Stimulated activated CD4-positive, alpha-beta T cell treated with anti-CD3 and anti-CD28 coated beads, Interleukin-12 subunit alpha, Interleukin-12 subunit beta, amount 100 ng/mL, for 24 hours (primary cell): ENCODE measurements at places on chromosomes 1 and 21.

GRCh38 chr1:65238010-65238409 is 71.3 kb upstream of the DNAJC6 start:
- DNase-seq, result no peak

DNA sequence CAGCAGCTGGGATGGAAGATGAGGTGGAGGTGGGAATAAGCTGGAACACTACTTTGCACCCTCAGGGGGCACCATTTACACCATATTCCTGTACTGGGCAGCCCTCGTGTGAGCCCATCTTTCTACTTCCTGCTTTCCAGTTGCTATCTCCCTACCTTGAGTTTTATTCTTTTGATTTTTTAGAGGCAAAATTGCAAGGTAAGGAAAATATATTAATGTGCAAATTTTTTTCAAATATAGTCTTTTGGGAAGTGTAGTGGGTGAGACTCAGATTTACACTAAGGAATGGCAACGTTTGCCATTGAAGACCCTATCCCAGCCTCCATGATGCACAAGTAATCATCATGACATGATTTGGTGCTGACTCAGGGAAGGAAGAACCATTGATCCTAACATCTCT is 31.1 kb upstream of the DUSP23 start:
- no peak for DNase-seq

GRCh38 chr21:32565856-32566465 is 19.4 kb downstream of the TCP10L start:
- DNase-seq, result no peak

- DNase-seq, result no peak
These were observed 904 bp downstream of the KLF17 start for GRCh38 chr1:44119525-44119924.

DNA sequence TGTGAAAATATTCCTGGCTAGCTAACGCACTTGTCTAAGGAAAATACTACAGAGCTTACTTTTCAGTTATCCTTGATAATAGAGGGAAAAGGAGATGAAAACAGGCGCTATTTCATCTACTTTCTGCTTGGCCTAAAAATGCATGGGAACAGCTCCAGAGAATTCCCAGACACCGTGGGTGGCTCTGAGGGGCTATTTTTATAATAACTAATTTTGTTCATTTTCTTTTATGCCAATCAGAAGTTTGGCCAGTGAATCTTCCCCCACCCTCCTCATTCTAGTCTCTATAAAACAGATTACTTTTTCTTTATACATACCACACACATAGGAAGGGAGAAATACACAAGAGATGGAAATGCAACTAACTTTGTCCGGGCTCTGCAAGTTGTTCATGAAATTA is 322.9 kb downstream of the SETD4 start:
- no peak for DNase-seq

DNA sequence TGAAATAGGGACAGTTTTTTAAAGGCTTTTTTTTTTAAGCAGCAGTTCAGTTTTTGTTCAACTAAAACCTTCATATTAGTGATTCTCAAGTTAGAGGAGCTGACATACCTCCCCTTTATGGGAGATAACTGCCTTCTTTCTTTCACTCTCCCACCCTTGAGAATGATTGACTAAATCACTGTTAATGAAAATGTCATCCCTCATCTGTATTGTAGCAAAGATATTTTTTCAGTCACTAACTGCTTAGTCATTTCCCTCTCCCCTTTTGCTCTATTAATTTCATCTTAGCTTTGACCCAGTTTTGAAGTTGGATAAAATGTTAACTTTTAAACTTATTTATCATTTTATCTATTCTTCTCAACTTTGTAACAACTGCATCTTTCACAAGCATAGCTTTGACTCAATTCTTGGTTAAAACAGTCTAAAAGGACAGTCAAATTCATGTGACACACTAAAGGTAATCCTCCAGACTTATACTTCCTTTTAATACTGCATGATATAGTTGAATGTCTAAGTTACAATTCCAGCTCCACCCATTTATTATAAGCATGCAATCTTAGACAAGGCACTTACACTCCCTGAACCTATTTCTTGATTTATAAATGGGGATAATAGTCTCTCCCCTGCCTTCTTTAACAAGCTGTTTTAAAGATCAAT is 17.1 kb downstream of the CAPZA1 start:
- DNase-seq, result no peak

DNA sequence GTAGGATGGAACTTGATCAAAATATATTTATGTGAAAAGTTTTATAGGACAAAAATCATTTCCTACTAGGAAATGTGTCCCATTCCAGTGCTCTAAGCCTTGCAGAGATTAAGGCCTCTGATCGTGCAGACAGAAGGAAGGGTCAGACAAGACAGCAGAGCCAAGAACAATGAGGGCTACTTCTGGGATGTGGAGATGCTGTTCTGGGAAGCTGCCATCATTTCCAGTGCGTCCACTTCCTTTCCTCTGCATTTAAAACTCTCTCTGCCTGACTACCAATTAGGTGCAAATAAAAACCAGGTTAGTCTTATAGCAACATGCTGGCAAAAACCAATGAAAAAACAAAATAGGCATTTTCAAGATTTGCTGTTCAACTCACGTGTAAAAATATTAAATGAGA is 36.1 kb downstream of the BEND5 start:
- DNase-seq, result no peak

GRCh38 chr1:54285815-54286345 is 85.9 kb downstream of the MRPL37 start:
- DNase-seq, result no peak

- DNase-seq, result no peak
These were observed 19.4 kb downstream of the ABCG1 start for GRCh38 chr21:42238185-42238934.

GRCh38 chr1:164564378-164564777 is 5.4 kb downstream of the PBX1 start:
- DNase-seq, result no peak

DNA sequence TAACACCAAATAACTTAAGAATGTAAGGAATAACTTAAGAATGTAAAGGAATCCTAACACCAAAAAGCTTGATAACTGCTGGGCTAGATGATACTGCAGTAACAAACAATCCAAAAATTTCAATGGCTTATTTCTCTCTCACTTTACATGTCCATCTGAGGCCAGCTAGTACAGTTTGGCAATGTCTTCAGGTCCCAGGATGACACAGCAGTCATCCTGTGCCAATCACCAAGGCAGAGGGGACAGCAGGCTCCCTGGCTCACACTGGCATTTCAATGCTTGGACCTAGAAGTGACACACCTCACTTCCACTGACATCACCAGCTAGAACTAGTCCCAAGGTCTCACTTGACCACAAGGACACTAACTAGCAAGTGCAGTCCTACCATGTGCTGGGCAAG is 15.3 kb downstream of the DNAJC11 start:
- no peak for DNase-seq

GRCh38 chr1:182910143-182910542 is 42.8 kb downstream of the SHCBP1L start:
- DNase-seq, result no peak

DNA sequence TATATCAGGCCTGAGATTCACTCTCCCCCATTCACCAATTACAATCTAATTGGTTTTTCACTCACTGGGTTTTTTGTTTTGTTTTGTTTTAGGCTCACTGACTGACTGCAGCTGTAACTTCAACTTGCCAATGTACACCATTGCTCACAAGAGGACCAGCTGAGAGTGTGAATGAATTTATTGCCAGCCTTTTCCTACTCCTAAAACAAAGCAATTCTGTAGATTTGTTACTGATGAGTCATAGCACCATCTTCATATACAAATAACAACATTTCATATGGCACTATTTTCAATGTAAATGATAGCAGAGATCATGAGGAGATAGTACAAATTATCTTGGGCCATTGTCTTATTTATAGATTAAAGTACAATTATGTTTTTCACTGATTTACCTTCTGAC is 76.0 kb upstream of the DPYD start:
- DNase-seq, result no peak

DNA sequence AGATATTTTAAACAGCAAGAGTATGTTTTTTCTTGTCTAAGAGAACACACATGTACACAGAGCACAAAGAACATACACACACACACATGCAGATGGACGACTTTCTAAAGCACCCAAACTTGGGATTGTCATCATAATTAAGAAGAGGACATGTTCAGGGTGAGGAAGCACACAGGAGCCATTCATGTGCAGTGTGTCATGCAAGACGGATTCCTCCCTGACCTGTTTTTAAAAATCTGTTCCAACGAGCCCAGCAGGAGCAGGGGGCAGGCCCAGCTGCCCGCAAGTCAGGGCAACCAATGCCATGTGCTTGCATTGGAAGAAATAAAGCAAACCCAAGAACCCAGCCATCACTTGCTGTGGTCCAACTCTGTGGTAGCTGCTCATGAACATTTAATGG is 167.3 kb upstream of the ZNF644 start:
- no peak for DNase-seq

DNA sequence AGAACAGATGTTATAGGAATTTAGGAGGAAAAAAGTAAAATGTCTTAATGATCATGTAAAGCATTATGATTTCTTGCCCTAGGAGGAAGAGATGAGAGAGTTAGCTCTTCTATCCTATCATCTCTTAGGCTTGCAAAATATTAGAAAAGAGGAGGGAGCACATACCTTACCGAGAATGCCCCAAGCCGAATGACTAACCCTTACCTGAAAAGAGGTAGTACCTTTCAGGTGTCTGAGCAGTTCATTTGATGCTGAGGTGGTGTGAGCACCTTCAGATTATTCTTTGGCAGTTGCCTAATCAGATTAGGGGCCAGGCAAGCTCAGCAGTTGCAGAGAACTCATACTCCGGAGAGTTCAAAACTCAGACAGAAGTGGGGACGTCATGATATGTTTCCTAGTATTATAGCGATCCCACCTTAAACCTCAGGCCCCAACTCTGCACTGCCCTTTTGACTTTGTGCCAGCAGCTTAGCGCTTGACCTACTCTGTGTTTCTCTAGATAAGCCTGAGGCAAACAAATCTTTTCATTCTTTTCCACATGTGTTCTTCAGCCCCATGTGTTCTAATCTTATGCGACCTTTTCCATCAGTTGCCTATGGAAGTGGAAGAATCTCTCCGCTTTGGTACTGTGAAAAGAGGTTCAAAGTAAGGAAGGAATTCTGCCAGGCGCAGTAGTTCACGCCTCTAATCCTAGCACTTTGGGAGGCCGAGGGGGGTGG is 52.5 kb downstream of the ATP2B4 start:
- DNase-seq, result no peak

GRCh38 chr1:182303778-182304177 is 87.8 kb downstream of the GLUL start:
- no peak for DNase-seq
